ENCODE measurements at places on chromosomes 11 and 22.

DNA sequence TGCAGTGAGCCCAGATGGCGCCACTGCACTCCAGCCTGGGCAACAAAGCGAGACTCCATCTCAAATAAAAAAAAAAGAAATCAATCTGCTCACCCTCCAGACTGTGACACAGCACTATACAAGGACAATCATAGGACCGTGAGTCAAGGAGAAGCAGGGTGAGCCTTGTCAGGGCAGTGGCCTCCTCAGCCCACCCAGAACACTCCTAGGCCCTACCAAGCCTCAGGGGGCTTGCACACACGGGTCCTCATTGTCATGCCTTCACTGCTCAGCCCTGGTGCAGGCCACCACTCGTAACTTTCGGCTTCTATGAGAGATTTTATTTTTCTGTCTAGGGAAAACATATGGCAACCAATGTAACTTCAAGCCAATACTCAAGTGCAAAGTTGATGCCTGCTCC lies 35.8 kb downstream of the DGCR2 start:
- DNase-seq: no peak

DNA sequence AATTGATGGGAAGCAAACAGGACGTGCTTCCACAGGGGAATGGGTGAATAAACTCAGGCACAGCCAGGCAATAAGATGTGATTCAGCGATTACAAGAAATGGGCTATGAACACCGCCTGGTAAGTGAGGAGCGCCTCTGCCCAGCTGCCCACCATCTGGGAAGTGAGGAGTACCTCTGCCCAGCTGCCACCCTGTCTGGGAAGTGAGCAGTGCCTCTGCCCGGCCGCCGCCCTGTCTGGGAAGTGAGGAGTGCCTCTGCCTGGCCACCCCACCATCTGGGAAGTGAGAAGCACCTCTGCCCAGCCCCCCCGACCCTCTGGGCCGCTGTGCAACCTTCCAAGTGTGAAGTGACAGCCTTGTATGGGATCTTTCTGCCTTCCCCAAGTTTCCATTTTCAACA lies 73.2 kb upstream of the PRR5 start:
- no peak for DNase-seq

- DNase-seq: no peak
Measured at GRCh38 chr11:13942971-13943381, 19.5 kb upstream of the SPON1 start.

GRCh38 chr11:48129697-48130395 lies 86.8 kb upstream of the OR4B1 start:
- no peak for DNase-seq

GRCh38 chr11:68659158-68659921 lies 25.0 kb upstream of the GAL start:
- DNase-seq: peak; percentile 52

DNA sequence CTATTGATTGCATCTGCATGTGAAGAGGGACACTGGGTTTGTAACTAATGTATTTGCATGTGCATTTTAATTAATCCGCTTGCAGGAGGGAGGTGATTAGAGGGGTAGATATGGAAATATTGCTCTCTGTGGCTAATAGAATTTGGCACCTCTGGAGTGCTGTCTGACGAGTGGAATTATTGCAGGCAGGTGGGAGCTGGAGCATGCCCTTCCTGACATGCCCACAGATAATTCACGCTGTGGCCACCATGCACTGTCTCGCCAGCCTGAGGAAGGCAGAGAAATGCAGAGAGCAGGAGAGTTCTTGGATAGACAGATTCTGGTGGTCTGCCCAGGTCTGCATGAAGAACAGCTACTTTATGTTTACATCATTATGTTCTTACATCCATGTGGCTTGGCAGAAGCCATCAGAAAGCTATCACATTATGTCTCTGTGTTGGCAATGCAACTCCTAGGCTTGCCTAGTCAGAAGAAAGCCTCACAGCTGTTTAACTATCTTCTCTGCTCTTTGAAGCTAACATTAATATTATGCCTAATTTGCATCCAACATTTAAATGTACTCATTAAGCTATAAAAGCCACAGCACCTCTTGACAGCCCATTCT lies 89.4 kb upstream of the DRD2 start:
- DNase-seq: no peak

- no peak for DNase-seq
Measured at GRCh38 chr11:84289381-84289906, 1003.3 kb upstream of the CCDC90B start.

GRCh38 chr11:103968685-103969084 lies 67.8 kb upstream of the DDI1 start:
- no peak for DNase-seq

All from activated effector memory CD4-positive, alpha-beta T cell treated with anti-CD3 and anti-CD28 coated beads, Interleukin-2, amount 50 U/mL, for 16 hours (primary cell).